ENCODE measurements at places on chromosomes 2 and 18.

DNA sequence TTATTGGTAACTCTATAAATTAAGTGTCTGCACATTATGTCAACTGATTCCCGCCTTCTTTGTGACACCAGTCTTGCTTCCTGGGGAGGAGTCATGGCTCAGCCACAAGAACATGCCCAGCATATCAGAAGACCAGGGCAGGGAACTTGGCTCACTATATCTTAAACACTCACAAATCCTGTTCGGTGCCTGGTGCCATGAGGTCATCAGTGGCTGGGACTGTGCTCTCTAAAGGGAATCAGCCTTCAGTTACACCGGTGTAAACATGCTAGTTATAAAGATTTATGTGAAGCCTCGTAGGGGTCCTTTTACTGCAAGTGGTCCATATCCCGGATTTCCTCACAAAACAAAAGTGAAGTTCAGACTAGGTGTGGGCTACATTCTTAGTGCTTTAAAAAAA lies 73.1 kb upstream of the ZNF521 start:
- DNase-seq, result no peak

DNA sequence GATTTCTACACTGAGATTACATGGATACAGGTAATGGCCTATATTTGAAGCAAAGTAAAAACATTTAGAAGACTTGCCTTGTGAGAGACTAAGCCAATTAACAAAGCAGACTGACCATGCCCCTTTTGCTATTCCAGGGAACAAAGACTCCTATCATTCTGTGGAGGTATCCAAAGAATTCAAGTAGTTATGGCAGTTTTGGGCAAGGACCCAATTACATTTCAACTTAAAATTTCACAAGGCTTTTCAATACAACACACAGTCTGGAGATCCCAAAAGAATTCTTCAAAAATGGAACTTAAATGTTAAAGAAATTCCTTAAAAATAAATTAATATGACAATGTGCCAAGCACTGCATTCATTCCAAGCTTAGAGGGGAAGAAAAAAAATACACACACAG lies 109.2 kb upstream of the CHRNA1 start:
- DNase-seq, result no peak

GRCh38 chr18:76658627-76659026 lies 163.6 kb upstream of the ZNF516 start:
- no peak for DNase-seq

GRCh38 chr2:220417503-220417902 lies 790.1 kb downstream of the SLC4A3 start:
- no peak for DNase-seq

- no peak for DNase-seq
These were observed 7.0 kb upstream of the ARID5A start for GRCh38 chr2:96529376-96530143.
